Activated T-helper 2 cell treated with anti-CD3 and anti-CD28 coated beads, Interferon-gamma antibody, Interleukin-2, Interleukin-4, amounts not matched to agents 10 μg/mL and 5 μg/mL and 100 μg/mL, durations not matched to agents 14 hours and 24 hours and 36 hours (primary cell): ENCODE measurements at places on chromosomes 1 and 21. TPM values are rescaled to one million over a fixed set of nuclear protein-coding genes. Genes with fewer than 3 reads are reported as not detected.

GRCh38 chr1:44077421-44077820 is 41.2 kb upstream of the KLF17 start:
- DNase-seq: no peak

Gene COL11A1
- not detected in 2 replicates for total RNA-seq

DNA sequence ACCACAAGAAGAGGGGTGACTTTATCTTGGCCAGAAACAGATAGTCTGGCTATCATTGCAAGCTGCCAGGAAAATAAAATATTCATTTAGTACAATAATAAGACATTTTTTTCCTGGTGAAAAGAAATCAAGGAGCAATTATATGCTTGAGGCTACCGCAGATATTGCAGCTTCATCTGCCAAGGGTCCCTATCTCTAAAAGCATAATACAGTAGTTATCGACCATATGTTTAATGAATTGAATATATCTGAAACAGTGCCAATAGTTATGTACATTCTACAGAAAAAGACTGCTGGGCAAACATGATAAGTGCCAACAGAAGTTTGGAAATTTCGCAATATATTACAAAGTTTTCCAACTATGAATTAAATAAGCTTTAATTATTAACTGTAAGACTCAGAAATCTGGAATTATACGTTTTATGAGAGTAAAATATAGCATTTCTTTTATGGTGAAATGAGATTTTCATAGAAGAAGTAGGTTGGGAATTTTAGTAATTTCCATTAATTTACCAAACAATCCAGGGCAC is 561.1 kb upstream of the ZP4 start:
- DNase-seq: no peak

DNA sequence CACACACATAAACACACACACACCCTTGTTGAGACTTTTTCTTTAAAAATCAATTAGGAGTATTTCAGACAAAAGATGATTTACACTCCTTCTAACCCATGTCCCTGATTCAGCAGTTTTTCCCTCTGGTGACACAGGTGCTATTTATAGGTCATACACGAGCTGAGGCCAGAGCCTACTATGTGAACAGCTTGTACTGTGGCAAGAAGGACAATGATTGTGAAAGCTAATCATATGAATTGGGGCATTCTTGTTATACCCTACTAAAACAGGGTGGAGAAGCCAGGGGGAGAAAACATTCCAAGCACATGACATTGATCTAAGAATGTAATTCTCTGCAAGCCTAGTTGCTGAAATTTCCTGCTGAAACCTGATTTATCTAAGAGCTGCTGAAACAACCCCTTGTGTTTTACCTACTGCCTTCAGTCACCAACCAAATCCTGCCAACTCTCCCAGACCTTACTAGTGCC is 60.3 kb downstream of the XCL1 start:
- DNase-seq: no peak

Gene OR14I1
- total RNA-seq: not detected in 2 replicates

- no peak for DNase-seq
Observed at GRCh38 chr1:58282623-58283387, 263.7 kb downstream of the OMA1 start.

- no peak for DNase-seq
Observed at GRCh38 chr1:223323491-223324484, 40.2 kb downstream of the SUSD4 start.

GRCh38 chr1:205041998-205042910 is 758 bp upstream of the CNTN2 start:
- DNase-seq: no peak

Gene TDRD5
- total RNA-seq: not detected in 2 replicates
